ENCODE measurements at places on chromosomes 6 and 20. TPM values are rescaled to one million over a fixed set of nuclear protein-coding genes. Genes with fewer than 3 reads are reported as not detected.

DNA sequence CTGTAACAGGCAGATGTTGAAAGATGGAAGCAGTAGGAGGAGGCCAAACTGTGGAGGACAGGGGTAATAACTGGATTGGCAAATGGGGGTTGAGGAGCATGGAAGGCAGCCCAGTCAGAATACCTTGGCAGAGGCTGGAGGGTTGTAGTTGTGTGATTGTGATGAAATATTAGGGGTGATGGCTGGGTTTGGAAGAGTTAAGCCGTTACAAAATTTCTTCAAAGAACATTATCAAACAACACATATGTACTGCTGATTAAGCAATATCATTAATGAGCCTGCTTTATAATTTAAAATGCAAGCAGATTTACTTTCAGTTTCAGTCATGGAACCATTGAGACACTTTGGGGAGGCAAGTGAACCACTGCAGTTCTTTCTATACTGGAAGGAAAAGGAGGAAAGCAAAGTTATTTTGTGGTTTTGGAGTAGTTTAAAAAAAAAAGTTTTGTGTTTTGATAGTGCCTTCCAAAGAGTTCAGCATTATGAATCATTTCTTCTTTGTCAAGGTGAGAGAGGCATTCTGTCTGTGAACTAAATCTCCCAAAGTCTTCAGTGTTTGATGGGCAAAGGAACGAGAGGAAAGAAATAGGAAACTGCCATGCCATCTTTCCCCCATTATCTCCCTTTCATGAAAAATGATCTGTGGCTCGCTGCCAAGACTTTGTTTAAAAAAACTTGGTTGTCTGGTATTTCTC lies 20.7 kb downstream of the FOXO3 start:
- DNase-seq = peak; percentile 84

DNA sequence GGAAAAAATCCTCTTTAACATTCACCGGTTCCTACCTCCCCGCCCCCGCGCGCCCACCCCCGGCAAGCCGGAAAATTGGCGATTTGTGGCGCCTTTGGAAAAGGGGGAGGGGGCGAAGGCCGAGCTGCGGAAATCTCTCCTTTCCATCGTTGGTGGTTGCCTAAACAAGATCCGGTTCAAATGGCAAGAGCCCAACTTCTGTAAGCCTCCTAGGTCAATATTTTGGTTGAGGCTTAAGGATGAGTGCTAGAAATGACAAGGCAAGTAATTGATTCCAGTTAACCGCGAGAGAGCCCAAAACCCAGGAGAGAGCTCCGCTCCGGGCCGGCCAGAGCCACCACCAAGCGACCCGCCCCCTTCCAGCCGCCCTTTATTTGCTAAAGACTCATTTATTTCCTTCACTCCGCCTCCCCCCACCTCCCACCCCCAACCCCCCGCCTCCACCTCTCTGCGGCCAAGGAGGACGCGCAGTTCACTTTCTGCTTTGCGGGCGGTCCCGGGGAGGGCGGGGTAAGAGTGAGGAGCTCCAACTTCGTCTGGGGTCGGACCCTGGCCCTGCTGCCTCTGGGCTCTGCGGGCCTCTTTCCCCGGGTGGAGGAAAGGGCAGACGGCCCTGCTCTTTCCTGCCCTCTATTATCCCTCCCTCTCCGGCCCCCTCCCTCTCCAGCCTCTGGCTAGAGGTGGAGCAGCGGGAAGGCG lies 838 bp upstream of the NKX2-2 start:
- DNase-seq = no peak

- DNase-seq = no peak
These were observed 893.9 kb upstream of the MANEA start for GRCh38 chr6:94683409-94683808.

Gene C6orf132
- total RNA-seq = 0.72 TPM

Gene FAM162B
- 3.2 TPM for total RNA-seq

Gene RBM12
- total RNA-seq = 69.4 TPM

Gene BFSP1
- total RNA-seq = 1.9 TPM

Gene HCRTR2
- not detected for total RNA-seq
